SJSA1 (cell line): ENCODE measurements at places on chromosomes 3 and 15.

GRCh38 chr3:170418422-170419398 is at the start of gene CLDN11:
CLDN11 (plus strand) TSS chr3:170418868; CDS start chr3:170419067, 199 bp downstream.
- DNase-seq = no peak

DNA sequence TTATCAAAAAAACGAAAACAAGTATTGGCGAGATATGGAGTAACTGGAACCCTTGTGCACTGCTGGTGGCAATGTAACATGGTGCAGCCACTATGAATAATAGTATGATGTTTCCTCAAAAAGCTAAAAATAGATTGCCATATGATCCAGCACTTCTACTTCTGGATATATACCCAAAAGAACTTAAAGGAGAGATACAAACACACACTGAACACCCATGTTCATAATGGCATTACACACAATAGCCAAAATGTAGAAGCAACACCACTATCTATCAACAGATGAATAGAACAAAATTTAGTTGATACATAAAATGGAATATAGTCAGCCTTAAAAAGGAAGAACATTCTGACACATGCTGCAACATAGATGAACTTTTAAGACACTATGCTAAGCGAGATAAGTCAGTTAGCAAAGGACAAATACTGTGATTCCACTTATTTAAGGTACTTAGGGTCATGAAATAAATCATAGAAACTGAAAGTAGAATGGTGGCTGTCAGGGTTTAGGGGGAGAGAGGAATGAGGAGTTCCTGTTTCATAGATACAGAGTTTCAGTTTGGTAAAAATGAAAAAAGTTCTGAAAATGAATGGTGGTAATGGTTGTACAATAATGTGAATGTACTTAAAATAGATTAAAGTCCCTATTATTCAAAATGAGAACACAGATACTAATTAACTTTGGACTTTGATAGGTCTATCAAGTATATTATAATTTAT is 59.4 kb upstream of the IMPG2 start:
- DNase-seq = no peak

DNA sequence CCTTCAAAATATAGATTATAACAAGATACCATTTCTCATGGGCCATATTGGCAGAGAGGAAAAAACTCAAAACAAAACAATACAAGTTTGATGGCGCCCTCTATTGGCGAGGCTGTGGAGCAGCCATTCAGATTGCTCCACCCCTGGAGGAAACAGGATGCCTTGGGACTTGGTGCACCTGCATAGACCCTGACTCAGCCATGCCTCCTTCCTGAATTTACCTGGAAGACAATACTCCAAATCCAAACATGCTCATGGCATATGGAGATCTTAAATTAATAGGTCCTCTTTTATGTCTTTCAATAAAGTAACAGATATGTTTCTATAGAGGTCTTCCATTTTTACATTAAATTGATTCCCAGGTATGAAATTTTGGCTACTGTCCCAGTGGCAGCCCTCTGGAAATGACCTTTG is 90.0 kb downstream of the APBA2 start:
- no peak for DNase-seq

DNA sequence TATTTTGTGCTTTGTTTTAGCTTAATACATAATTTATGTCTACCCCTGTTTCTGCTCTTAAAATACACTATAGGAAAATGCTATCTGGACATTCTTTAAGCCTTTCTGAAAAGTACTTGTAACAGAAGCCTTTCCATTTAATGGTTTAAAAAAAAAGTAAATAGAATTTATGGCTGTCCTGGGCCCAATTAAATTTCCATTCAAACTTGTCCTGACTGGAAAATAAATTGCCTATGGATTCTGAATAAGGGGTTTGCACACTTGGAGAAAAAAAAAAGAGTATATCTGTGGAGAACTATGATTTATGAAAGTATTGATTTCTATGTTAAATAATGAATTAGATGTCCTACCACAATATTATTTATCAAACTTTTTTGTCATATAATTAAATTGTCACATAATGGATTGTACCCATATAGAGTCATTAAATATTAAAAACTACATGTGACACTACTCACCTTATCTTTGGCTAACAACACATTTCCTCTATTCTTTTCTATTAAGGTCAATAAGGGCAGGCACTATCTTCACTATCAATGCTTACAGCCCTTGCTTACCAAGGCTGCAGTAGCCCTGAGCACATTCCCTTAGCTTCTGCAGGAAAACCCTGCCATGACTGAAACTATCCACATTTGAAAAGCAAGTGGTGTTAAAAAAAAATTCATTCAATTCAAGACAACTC is 396.1 kb upstream of the ROBO2 start:
- DNase-seq = no peak

GRCh38 chr3:157073810-157074209 is 86.1 kb downstream of the CCNL1 start:
- DNase-seq = no peak

DNA sequence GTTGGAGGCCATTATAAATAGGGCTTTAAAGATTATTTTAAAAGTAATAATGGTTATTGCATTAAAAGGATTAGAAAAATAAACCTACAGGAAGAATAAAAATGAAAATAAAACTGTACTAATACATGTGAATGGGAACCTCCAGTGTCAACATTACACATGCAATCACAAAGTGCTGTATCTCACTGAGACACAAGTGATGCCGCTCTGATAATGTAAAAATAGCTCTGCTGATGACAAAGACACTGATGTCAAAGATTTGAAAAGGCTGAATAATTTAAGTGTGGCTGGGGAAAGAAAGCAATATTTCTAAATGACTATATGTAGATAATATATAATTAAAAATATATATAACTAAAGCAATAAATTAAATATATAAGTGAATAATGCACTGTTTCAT is 129.1 kb upstream of the RAP2B start:
- DNase-seq = no peak

DNA sequence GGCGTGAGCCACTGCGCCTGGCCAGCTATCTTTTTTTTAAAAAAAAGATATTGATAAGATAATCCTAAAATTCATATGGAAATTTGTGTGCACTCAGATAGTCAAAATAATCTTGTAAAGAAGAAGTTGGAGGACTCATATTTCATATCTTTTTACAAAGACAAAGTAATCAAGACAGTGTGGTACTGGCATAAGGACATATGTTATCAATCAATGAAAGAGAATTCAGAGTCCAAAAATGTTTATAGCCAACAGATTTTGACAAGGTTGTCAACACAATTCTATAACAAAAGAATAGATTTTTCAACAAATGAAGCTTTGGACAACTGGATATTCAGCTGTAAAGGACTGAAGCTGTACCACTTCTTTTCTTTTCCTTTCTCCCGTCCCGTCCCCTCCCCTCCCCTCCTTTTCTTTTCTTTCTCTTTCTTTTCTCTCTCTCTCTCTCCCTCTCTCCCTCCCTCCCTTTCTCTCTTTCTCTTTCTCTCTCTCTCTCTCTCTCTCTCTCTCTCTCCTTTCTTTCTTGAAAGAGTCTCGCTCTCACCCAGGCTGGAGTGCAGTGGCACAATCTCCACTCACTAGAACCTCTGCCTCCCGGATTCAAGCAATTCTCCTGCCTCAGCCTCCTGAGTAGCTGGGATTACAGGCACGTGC is 126.8 kb downstream of the GSK3B start:
- no peak for DNase-seq

GRCh38 chr3:122785231-122785630 is 8.4 kb downstream of the HSPBAP1 start:
- DNase-seq = no peak
